ENCODE measurements at places on chromosomes 7 and 10.

DNA sequence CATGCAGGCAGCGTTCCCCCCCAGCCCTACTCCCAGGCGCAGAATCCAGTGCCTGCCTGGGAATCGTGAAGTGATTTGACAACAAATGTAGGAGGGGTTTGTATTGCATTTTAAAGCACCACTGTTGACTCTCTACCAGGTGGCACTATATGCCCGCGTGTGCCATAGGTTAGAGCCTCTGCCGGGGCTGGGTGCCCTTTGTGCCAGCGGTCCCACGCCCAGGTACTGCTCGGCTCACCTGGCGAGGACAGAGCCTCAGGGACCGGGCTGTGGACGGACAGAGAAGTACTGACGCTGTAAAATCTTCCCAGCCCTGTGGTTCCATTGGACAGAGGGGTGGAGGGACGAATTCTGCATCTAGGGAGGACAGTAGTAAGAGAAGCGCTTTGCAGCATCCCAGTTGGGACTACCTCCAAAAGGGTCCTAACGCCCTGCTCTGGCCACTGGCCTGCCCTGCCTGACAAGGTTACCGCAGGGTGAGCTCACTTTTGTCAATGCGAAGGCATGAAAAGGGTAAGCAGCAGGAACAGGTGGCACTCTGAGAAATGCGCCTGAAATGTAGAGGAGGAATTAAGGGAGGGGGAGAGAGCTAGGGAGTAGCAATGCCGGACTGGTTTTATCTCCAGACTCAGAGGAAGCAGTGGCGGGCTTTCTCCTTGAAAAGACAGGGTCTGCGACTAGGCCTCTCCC, 788 bp upstream of the CACNA2D1 start:
- no peak for DNase-seq

- DNase-seq = peak; percentile 70
Observed at GRCh38 chr10:119542357-119542987, at the start of gene RGS10. Gene RGS10, minus strand, starts transcription at chr10:119542719. Its CDS starts 81 bp downstream, at chr10:119542638.

- no peak for DNase-seq
Observed at GRCh38 chr7:72152161-72153131, 259.7 kb downstream of the CALN1 start.

- DNase-seq = no peak
Observed at GRCh38 chr10:103238506-103239252, 7.0 kb upstream of the RPEL1 start.

- DNase-seq = no peak
Observed at GRCh38 chr7:158414002-158414401, 173.6 kb downstream of the PTPRN2 start.

- no peak for DNase-seq
Observed at GRCh38 chr10:133156674-133157579, 3.1 kb upstream of the KNDC1 start.

DNA sequence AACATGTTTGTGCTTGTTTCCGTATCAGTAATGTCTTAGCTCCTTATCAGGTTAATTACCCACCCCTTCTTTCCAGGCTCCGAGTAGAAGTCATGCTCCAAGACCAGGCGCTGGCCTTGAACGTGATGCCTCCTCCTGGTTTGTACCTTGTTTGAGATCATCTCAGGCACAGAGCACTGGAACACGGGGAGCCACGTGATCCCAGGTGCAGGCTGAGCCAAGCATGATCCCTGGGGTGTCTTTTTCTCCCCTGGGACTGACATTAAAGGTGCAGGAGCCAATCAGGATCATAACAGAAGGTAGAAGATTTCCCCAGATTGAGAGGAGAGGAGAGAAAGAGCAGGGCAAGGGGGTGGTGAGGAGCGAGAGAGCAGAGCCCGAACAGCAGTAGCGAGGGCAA, 626.1 kb upstream of the GALNT17 start:
- no peak for DNase-seq

- no peak for DNase-seq
Observed at GRCh38 chr7:17849504-17849903, 90.8 kb downstream of the SNX13 start.

DNA sequence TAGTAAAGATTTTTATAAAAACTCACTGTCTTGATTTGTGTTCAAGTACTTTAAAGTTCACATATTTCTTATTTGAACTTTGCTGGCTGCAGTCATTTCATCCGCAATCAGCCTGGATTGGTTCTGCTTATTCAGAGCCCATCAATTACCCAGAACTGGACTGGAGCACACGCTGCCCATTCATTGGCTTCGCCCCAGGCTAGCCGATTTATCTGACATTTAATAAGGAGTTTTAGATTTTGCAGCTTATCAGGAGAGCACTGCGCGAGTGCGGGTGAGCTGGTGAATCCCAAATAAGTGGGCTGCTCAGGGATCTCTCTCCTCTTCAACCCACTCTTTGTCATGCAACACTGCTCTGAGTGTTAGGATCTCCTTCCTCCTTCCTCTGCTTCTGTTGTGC, 166.0 kb upstream of the GPR26 start:
- no peak for DNase-seq

DNA sequence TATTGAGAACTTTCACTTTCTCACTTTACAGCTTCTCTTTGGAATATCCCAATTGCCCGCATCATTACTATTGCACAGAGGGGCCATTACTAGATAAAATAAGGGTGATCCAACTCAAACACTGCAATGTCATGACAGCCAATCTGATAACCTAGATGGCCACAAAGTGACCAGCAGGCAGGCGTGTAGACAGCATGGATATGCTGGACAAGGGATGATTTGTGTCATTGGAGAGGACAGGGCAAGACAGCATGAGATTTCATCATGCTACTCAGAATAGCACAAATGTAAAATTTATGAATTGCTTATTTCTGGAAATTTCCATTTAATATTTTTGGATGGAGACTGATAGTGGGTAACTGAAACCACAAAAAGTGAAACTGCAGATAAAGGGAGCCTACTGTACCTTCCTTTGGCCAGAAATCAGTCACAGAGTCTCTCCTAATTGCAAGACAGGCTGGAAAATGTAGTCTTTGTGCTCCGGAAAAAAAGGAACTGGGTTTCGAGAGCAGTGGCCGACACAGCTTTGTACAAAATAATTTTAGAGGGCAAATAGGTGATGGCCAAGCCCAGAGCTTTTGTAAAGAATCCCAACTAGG, 6.1 kb upstream of the GSDME start:
- DNase-seq = no peak

DNA sequence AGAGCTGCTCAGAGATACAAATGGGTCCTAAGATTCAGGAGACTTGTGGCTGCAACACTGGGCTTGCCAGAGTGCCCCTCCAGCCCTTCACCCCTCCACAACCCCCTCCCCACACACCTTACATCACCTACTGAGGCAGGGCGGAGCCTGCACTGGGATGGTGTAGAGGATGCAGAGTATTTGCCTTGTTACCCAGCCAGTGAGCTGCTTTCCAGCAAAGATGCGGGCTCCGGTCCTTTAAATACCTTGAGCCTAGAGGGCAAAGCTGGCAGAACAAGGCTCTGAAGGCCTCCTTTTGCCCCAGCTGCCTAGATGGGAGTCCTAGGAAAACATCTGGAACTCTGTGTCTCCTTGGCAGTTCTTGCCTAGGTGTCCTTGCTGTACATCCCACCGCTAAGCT, 34.6 kb downstream of the KAZALD1 start:
- no peak for DNase-seq

- DNase-seq = no peak
Observed at GRCh38 chr10:16292366-16292765, 144.4 kb upstream of the PTER start.

GRCh38 chr7:29457565-29458011, 106.0 kb upstream of the PRR15 start:
- DNase-seq = no peak

GRCh38 chr7:94996369-94996768, 89.0 kb downstream of the PPP1R9A start:
- DNase-seq = no peak

DNA sequence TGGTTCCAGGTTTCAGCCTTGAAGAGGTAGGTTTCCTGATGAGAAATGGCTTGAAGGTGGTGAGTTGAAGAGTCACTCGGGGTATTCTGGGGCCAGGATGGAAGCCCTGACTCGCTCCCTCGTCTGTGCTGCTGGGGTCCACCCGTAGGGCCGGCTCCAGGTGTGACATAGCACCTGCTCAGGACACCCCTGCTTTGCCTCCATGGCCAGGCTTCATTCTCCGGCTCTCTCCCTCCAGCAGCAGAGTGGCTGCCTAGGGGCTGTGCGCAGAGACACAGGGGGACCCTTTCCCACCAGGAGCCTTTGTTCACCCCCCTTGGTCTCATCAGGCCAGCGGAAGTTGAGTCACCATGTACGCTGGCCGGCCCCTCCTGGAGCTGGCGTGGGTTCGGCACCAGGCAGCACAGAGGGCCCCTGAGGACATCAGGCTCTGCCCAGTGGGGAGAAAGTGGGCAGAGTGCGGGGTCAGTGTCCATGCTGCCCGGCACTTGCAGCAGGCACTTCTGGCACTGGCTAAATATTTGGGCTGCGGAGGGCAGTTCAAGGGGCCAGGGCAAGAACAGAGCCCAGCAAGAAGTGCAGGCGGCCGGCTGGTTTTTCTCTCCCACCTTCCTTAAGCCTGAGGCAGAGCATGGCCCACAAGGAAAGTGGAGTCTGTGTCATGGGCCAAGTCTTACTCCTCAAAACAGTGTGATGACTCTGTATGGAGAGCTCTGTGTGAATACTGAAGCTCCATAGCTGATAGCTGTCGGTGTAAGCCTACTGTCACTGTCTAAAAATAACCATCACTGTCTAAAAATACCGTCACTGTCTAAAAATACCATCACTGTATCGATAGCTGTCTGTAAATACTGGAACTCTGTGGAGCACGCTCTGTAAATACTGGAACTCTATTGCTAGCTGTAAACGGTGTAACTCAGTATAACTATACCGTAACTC, 3.7 kb upstream of the PRKAR1B start:
- DNase-seq = no peak

DNA sequence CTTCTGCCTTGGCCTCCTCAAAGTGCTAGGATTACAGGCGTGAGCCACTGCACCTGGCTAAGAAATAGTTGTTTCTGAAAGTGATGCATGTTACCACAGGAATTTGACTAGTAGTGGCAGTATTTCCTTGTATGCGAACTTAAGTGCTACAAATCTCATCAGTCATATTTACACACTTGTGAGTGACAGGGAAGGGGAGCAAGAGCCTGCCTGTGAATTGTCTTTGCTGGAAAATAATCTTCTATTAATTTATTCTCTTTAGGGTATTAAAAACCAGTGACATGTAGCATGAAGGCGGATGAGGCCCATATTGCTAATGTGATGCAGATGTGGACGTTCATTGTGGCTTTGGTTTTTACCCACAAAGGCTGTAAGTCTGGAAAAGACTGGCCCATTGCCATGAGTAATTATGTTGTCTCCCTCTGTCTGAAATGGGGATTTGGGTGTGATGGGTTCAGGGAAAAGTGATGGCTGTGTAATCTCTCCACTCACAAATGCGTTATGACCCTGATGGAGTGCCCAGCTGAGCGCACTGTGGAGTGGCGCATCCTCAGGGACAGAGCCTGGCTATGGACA, 97.6 kb downstream of the CCNY start:
- no peak for DNase-seq

GRCh38 chr7:142915315-142915714, 18.2 kb downstream of the TRPV5 start:
- DNase-seq = no peak

GRCh38 chr7:2719007-2719406, 31.0 kb downstream of the AMZ1 start:
- peak; percentile 56 for DNase-seq
